ENCODE measurements at places on chromosomes 4 and X.

GRCh38 chr4:158182736-158183135 is 9.9 kb upstream of the GASK1B start:
- DNase-seq = no peak

- no peak for DNase-seq
Observed at GRCh38 chr4:4726051-4726450, 133.4 kb upstream of the MSX1 start.

GRCh38 chr4:177322266-177322665 is 12.6 kb downstream of the NEIL3 start:
- DNase-seq = no peak

- DNase-seq = no peak
Observed at GRCh38 chr4:3493720-3494461, 30.8 kb downstream of the DOK7 start.

DNA sequence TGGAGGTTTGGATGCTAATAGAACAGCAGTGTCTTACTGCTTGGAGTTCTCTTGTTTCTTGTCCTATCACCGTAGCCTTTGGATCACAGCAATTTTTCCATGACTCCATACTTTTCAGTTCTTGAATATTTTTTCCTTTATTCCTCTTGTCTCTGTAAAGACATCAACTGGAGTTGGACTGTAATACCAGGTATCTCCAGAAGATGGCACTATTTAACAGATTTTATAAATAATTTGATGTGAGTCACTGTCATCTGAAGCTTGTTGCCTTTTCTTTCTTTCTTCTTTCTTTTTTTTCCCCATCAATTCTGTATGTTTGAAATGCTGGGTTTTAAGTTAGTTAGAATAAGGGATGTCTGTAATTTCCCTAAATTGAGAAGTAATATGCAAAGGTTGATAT is 24.1 kb downstream of the HPRT1 start:
- DNase-seq = no peak

DNA sequence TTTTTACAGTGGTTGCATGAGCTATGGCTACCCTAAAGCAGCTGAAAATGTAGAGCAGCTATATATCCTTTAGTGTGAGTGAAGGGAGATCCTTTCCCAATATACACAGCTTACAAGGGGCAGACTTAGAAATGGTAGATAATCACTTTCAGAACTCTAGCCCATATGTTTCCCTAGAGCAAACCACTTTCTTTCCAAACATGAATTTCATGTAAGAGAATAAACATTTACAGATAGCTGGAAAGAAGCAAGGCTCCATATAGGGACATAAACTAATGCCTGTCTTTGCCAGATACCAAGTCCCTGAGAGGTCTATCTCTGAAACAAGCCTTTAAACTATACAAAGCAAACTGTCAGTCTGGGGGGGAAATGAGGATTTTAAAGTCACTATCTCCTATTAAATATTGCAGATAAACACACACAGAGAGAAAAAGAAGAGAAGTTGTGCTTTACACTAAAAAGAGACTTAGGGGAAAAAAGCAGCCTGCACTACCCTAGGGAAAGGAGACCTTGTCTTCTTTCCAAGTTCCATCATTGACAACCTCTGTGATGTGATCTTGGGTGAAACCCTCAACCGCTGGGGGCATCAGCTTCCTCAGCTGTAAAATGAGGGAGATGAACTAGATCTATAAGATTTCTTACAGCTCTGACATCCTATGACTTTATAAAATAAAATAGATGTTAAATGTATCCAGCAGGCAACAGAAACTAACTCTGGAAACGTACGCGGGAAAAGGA is 73.6 kb downstream of the TMEM156 start:
- DNase-seq = no peak

- DNase-seq = no peak
Observed at GRCh38 chrX:103919270-103919637, 43.2 kb upstream of the TMSB15B start.

- no peak for DNase-seq
Observed at GRCh38 chr4:152981842-152982241, 45.7 kb downstream of the FHDC1 start.

GRCh38 chr4:6022607-6023288 is 4.5 kb upstream of the C4orf50 start:
- no peak for DNase-seq

DNA sequence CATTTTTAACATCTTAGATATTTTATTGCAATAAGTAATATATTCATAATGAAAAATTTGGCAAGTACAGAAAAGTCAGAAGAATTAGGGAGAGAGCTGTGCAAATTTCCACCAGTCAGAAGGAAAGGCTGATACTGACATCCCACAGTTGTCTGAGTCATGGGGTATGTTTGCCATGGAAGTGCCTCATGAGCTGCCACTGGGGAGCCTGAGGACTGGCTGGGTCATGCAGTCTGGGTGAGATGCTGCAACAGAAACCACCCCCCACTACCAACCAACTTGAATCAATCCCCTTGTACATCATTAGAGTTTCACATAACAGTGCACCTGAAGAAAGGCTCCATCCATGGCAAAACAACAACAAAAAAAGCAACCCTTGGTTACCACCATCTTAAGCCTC is 45.2 kb upstream of the ENPP6 start:
- no peak for DNase-seq

DNA sequence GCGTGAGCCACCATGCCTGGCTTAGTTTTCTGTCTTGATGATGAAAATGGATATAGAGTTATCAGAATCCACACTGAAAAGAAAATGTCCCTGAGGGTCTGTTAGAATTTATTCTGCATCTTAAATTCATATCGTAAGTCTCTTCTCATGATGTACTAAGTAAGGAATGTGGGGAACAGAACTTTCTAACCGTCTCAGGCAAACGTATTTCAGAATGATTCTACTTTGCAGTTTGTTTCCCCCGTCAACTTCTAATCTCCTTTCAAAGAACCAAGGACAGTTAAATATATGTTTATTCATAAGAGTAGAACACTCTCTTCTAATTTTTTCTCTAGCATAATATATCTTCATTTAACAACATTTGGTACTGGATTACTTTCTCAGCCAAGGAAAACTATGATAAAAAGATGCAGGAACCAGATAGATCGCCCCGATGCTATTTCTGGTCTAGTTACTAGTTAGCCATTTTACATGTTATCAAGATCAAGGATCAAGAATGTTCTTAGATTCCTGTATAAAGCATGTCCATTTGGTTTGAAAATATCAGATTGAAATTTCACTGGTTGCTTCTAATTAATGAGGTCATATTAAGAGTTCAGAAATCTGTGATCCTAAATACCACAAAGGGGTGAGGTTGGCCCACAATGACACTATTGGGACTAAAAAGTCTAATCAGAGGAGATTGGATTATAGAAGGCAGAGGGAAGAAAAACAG is 49.5 kb downstream of the METTL14 start:
- no peak for DNase-seq

DNA sequence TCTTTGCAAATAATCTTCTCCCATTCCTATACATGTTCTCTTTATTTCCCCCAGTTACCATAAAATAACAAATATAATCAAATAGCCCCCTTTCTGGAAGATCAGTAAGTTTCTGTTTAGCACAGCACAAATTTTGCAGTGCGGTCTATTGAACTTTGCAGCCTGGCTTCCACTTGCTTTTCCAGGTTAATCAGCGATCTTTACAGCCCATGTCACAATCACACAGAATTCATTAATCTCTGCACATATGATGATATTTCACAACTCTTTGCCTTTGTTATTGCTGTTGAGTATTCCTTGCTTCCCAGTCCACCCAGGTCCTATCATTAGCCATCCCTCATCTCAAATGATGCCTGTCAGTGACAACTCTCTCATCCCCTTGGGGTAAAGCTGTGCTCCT is 2358.0 kb downstream of the PCDH7 start:
- DNase-seq = no peak

DNA sequence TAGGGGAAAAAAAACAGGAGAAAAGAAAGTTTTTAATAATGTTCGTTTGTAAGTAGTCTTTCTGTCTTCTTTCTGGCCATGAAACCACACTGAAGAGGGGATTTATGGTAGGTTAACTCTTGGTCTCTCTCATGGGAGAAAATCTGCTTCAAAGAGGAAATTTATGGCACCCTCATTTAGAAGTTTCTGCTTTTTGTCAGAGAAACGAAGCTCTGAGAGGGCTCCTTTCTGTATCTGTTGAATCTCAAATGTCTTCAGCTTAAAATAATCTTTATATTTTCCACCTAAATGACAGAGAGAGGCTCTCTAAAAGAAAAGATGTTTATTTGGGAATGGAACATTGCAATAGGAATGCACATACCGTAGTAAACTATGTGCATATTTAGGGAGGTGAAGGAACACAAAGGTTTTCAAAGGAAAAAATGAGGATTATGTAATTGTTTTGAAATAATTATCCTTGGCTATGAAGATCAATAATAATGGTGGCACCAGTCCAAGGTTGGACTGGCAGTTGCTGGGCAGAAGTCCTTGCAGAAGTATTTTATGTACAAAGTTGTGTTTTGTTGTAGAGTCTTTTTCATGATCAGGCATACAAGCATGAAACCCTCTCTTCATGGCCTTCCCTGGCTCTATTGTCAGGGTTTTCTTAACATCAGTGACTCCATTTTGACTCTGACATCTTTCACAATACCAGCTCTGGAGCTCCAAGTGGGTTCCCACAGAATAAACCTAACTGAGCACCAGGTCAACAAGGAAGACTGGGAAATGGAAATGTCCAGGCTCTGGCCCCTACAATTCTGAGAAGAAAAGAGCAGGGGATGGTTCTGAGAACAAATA is 53.0 kb upstream of the HPSE start:
- no peak for DNase-seq

DNA sequence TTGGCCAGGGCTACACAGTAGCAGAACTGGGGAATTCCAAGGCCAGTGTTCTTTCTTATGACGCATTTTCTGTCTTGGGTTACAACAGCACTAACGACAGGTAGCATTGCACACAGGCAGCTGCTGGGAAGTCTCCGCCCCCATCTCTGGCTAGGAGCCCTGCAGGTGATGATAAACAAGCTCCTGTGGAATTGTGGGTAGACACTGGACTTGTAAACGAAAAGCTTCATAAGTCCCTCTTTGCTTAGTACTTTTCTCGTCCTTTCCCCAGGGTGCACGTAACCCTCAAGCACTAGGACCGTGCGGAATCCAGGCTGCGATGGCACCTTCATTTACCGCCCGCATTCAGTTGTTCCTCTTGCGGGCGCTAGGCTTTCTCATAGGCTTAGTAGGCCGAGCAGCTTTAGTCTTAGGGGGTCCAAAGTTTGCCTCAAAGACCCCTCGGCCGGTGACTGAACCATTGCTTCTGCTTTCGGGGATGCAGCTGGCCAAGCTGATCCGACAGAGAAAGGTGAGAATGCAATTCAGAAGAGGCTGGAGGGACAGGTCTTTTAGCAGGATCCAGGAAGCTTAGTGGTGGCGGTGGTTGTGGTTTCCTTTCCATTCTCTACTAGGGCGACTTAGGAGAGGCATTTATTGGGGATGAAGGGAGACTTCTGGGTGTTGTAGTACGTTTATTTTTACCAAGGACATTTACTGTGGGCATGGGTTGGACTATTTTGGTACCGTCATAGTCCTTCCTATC is at the start of gene FAAH2:
Gene FAAH2 (plus strand): TSS at position 200 of the 745 bp plus-strand sequence. CDS start 120 bp downstream, at position 320.
- peak; percentile 46 for DNase-seq

- DNase-seq = no peak
Observed at GRCh38 chr4:108169664-108170063, 932 bp upstream of the LEF1 start.

DNA sequence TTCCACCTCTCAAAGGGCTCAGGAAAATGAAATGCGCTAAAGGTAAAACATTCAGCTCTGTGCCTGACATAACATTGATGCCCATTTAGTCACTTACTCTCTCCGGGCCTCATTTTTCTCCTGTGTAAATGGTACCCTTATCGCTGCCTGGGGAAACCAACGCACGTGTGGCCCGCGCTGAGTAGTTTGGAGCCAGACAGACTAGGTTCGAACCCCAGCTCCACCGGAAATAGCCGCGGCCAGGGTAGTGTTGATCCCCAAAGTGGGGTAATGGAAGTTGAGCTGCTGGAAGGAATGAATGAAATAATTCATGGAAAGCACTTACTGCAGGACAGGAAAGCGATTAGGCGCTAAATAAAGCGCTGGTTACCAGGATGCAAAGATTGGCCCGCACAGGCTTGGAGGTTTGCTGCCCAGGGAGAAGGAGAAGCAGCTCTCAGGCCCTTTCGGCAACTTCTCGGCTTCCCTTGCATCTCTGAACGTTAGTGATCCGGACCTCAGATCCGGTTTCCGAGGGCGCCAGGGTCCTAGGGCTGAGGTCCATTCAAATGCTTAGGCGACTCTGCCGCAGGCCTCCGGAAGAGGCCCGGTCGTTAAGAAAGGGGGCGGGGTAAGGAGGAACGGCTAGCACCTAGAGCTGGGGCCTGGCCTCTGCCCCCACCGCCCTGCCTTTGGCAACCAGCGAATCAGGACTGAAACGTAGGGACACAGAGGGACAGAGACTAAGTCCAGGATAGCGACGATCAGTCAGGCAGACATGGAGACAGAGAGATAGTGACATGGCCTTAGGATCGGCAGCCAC is 13.3 kb downstream of the NKX3-2 start:
- DNase-seq = no peak

DNA sequence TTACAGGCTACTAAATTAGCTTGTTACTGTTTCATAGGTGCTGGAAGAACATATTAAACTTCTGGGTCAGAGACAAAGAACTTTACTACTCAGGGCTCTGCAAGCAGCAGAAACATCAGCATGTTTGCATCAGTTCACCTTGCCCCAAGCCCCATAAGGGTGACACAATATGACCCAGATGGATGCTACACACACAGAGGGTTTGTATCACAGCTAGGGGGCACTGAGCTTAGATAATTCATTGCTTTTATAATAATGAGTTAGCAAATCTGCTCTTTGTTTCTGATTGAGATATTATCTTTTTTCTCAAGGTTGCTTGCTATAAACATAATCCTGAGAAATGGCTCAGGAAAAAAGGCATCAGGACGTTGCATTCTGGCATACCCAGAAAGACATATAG is 4.8 kb upstream of the SYNPO2 start:
- no peak for DNase-seq

GRCh38 chr4:88998001-88998400 is 59.0 kb downstream of the FAM13A start:
- DNase-seq = no peak

DNA sequence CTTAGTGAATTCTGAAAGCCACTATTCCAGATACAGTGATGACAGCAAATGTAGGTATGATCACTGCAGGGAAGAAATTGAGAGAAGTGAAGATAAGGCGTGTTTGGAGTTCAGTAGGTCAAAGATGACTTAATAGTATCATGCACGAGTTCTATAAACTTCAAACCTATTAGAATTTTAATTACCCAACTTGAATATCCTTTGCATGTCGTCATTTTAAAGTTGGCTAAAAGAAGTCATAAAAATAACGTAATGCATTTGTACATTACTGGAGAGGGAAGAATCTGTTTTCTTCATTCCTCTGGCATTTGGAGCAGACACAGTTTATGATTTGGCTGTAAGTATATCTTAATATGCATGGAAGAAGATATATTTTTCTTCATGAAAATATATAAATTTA is 68.6 kb upstream of the MXRA5 start:
- no peak for DNase-seq

- DNase-seq = no peak
Observed at GRCh38 chr4:151409470-151410313, 716 bp downstream of the FHIP1A start.
